ENCODE measurements at places on chromosomes 7 and 10. TPM values are rescaled to one million over a fixed set of nuclear protein-coding genes. Genes with fewer than 3 reads are reported as not detected.

Gene ELN
- total RNA-seq: 11.0 TPM

Gene OR2A1
- not detected for total RNA-seq

- DNase-seq: no peak
These were observed 56.4 kb upstream of the TNRC18 start for GRCh38 chr7:5479941-5480517.

- no peak for DNase-seq
These were observed 100.9 kb downstream of the RNLS start for GRCh38 chr10:88482220-88482619.

GRCh38 chr7:134362587-134363483, 46.1 kb upstream of the SLC35B4 start:
- no peak for DNase-seq

DNA sequence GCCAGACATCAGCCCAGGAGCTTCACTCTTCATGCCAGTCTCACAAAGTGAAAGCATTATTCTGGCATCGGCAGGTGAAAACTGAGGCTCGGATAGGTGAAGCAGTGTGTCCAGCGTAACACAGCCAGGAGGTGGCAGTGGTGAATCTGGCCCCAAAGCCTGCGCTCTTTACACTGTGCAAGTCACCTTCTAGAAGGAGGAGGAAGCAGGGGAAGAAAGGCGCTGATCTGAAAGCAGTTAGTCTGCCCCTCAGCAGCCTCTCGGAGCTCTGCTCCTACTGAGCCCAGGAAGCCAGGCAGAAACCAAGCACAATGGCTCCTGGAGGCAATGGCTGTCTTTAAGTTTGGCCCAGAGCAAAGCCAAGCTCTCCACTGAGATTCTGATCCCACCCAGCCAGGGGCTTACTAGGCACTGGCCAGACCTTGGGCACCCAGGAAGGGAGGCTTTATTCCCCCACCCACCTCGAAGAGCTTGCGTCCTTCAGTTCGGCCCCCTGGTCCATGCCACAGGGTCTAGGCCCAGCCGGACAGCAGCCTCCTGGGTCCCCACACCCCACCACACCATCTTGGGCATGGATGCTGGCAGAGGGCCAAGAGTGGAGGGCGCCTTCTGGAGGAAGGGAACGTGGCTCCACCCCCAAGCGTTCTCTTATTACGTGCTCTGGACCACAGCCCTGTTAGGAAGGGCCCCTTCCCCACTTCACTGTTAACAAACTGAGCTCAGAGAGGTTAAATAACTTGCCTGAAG, 104.5 kb downstream of the GRID1 start:
- no peak for DNase-seq

DNA sequence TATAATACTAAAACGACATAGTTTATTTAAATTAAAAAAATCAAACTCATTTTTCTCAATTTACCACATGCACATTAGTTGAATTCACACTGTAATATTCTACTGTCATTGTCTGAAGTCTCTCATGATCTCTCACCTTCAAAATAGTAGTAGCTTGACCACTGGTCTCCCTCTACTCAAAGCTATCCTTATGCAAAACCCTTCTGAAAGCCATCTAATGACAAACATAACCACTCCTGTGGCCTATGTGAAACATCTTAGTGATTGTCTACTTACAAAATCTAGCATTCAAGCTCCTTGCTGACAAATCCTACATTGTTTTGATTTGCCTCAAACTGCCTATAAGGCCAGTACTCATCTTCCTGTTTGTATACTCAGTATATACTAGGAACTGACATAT, 606.0 kb upstream of the GHITM start:
- no peak for DNase-seq

DNA sequence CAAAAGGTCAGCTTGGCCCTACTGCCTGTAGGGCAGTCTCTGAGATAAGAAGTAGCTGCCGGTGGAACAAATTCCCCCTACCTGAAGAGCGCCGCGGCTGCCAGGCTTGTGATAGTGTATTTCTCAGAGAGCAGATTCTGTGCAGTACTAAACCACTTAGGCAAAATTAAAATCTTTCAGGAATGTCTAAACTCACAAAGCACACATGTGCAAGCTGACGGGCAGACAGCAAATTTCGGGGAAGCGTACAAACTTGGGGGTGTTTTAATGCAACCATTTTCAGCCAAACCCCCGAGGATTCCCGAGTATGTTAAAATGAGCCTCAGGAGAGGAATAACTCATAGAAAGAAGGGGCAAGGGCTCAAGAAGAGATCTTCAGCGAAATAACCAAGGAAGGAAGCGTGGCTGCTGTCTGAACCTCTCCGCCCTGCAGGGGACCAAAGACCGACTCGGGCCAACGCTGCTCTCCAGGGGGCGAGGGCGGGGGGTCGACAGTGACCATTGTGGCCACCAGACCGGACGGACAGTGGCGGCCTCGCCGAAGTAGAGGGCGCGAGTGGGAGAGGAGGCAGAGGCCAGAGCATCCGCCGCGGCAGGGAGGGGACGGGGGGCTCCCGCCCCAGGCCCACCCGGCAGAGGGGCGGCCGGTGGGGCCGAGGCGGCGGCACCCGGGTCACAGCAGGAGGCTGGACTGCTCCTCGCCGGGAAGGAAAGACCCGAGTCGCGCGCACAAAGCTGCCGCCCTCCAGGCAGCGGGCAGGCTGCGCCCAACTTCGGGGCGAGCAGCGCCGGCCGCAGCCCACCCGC, 819 bp downstream of the HYCC1 start:
- no peak for DNase-seq

All from frontal cortex (tissue), 4 donors.